ENCODE measurements at places on chromosomes 6 and 20.
A peak's percentile ranks its signal among the peaks of the same experiment; 100 is the strongest.

- DNase-seq = peak; percentile 32
Observed at GRCh38 chr6:151391471-151392413, at the start of gene ZBTB2. TSS of gene ZBTB2 (minus strand) at chr6:151391559. CDS start at chr6:151373637, 17,922 bp downstream.

DNA sequence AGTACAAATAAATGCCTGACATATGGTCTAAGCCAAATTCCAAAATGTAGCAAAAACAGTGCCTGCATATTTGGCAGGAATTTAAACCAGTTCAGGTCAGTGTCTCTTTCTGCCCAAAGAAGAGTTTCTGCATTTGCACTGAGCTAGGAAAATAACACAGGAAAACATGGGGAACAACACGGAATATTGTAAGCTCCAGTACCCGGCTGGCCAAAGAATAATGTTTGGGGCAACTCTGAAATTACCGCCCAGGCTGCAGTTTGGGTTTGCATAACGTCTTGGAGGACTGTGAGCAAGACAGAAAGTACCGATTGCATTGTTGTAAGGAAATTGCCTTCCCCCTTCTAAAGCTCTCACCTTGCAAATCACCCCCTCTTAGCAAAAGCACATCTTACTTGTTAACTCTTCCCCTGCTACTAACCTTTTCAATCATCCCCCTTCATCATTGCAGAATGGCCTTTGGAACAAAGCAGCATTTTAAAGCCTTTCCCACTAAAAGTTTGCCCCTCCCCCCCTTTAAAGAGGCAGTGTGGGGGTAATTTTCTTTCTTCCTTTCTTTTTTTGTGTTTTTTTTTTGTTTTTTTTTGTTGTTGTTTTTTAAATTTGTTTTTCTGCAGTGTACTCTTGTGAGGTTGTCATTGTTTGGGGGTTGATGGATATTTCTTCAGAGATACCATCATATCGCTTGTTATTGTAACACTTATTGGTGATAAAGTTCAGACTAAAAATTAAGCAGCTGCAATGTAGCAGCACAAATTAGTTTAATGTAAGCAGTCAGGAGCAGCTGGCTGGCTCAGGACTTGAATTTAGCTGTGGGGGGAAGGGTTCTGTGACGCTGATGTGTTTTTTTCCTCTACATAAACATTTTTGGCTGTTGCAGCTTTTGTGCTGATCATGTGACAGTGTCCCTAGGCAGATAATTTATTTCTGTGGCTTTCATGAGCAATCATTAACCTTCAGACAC, 100.0 kb upstream of the CITED2 start:
- no peak for DNase-seq

GRCh38 chr6:24994812-24995211, 59.1 kb upstream of the RIPOR2 start:
- DNase-seq = no peak

- no peak for DNase-seq
Observed at GRCh38 chr6:93407186-93407585, 12.2 kb downstream of the EPHA7 start.

- DNase-seq = no peak
Observed at GRCh38 chr6:154161689-154162088, 122.6 kb downstream of the OPRM1 start.

DNA sequence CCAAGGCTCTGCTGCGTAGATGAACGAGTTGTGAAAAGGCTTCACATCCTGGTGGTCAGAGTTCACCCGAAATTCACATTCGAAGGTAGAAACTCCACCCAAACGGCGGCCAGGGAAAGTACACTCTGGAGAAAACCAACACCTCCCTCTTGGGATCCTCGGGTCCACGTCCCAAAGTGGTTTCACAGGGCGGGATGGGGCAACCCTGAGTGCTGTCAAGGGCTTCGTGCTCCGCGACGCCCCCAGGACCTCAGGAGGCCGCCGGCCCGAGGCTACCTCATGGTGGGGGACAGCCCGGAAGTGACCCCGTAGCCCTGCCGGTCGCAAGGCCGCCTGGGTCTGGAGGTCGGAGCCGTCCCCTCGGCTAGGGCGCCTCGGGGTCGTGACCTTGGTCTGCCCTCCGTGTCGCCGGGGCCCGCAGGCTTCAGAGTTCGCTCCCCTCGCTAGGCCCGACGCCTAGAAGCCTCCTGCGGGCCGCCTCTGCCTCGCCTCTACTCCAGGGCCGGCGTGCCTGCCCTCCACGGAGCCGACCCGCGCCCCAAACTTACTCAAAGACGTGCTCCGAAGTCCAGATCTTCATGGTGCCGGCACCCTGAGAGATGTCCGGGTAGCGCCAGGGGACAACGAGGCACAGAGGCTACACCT, at the start of gene PRELID3B:
Gene PRELID3B (minus strand): TSS at position 636 of the 645 bp plus-strand sequence. CDS start 56 bp downstream, at position 580.
- peak; percentile 8 for DNase-seq

DNA sequence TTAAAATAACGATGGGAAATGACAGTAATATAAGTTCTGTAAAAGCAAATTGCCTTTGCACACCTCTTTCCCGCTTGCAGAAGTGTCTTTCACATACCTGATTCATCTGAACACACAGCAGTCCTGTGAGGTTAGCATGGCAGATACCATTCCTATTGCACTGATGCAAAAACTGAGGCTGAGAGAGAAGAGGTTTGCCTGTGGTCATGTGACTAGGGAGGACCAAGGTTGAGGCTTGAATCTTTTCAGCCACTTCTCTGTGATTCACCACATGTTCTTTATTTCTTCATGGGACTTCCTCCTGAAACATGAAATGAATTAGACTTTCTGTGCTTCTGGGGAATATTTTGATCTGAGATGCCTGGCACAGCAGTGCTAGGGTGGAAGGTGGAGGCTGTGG, 92.9 kb downstream of the VEGFA start:
- DNase-seq = no peak

GRCh38 chr6:161496941-161497340, 223.1 kb upstream of the AGPAT4 start:
- no peak for DNase-seq

Measured in stimulated activated CD8-positive, alpha-beta memory T cell treated with anti-CD3 and anti-CD28 coated beads, Interleukin-4, amount 100 ng/mL, for 4 hours (primary cell).